ENCODE measurements at places on chromosomes 7 and 10.

DNA sequence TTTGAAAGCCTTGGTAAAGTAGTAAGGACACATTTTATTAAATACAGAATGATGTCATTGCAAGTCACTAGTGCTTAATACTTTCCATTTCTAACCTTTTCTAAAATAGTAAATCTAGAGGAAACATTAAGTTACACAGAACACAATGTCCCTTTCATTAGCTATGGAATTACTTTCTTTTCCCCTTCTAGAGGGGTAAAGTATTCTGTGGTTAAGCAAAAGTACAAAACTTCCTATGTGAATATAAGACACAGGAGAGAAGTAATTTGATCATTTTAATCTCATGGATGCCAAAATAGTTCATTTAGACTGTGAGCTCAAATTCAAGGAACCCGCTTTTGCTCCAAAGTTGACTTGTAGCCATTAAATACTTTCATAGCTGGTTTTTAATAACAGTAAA is 49.8 kb downstream of the SEMA3E start:
- no peak for DNase-seq

- DNase-seq, result no peak
These were observed 26.0 kb downstream of the DUSP5 start for GRCh38 chr10:110523736-110524135.

DNA sequence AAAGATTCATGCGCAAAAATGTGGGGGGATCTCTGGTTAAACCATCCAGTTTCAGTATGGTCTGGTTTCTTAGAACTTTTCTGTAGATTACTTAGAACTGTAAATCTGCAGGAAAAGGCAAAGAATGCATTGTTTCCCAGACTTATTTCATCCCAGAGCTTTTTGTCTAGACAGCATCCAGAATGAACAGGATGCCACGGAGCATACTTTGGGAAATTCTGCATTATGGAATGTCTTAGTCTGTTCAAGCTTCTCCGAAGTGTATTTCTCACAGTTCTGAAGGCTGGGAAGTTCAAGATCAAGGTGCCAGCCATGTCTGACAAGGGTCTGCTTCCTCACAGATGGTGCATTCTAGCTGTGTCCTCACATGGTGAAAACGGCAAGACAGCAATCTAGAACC is 136.3 kb downstream of the INHBA start:
- no peak for DNase-seq

GRCh38 chr10:72653383-72654096 is 27.7 kb upstream of the MICU1 start:
- no peak for DNase-seq

DNA sequence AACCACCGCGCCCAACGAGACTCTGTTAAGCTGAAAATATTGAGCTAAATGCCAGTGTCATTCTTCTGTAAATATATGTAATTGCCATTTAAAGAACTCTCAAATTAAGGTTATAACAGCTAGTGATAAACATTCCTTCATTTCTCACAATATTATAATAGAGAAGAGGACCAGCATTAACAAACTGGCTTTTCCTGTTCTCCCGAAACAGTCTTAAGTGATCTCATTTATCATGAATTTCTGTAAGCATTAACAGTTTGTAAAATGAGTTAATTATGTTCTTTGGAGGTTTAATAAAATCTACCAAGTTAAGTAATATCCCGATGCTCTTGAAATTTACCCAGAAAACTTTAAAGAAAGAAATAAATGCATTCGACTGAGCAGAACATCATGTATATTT is 352.8 kb downstream of the KCNMA1 start:
- DNase-seq, result no peak

All from hippocampal formation (tissue), 2 donors.